NCI-H187 (cell line): ENCODE measurements at places on chromosomes 16 and 17.

DNA sequence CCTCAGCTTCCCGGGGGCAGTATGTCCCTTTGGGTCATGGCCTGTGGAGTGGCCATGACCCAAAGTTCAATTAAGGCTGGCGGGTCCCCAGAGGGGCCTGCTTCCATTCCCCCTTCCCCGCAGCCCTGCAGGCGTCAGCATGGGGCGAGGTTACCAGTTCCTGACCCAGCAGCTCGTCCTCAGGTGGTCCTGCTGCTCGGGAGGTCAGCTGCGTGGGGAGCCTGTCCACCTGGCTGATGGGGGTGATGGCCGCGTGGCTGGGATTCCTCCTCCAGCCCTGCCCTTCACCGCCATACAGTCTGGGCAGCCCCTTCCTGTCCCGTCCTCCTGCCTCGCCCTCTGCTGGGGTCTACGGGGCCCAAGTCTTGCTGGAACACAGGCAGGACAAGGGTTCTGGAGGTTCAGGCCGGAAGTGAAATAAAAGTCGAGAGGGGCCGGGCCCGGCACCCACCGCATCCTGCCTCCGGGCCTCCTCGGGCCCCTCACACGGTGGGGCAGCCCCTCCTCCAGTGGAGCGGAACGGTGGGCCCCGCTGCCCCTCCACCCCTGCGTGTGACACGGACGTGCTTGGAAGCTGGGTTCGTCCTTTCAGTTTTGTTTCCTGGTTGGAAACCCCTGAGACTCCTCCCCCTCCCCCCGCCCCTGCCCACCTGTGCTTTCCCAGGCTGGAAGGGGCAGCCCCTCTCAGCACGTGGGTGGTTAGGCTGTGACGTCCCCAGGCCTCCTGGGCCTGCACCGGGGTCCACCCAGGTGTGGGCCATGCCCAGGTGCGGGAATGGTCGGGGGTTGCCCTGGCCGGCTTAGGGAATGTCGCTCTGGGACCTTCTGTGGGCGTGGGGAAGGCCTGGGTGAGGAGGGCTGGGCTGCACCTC lies 6.8 kb downstream of the UBALD2 start:
- no peak for DNase-seq

DNA sequence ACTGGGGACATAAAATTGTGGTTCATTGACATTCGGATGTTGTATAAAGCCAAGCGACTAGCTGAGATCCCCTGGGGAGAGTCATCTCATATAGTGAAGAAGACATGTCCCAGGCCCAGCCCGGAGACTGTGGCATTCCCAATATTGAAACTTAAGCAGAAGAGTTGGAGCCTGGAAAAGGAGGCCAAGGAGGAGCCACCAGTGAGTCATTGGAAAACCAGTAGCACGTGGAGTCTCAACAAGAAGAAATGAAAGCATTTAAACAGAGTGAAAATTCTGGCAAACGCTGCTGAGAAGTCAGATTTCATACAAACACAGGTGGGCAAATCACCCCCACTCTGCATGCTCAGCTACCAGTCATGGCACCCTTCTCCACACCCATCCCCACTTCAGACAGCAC lies 9.4 kb upstream of the ELAC2 start:
- DNase-seq: no peak

GRCh38 chr16:381012-381788 lies 578 bp downstream of the PGAP6 start:
- no peak for DNase-seq

DNA sequence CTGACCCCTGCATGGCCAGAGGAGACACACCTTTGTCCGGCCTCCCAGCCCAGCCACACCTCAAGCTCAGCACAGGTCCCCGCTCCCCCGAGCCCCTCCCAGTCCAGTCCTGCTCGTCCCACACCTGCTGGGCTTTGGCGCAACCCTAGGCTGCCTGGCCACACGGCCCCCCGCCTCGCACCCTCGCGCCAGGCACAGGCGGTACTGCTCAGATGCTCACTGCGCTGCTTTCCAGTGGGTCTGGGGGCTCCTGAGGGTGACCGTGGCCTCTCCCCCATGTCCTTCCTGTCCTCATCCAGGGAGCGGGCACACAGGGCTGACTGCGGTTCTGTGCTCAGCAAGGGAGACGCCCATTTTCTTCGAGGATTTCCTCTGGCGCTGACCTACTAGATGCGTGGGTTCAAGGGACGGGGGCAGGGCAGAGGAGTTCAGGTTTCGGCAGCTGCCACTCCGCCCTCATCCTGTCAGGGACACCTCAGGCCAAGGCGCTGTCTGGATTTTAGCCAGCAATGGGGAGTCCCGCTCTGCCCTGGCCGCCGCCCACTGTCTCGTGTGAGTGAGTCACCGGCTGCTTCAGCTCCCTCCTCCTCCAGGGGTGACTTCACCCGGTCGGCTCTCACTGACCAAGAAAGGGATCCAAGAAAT lies 118.0 kb upstream of the ZNF469 start:
- no peak for DNase-seq

DNA sequence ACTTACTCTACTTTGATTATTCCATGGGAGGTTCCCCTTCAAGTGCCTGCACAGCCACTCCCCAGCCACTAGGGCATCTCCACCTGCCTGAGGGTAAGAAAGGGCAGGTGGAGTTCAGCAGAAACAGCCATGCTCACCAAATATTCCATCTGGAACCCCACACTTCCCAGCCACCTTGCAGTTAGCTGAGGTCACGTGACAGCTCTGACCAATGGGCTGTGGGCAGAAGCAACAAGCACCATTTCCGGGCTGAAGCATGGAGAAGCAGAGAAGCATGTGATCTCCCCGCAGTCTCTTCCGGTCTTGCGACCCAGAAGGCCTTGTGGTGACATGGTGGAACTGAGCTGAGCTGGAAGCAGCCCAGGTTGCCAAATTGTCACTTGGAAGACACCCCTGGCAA lies 108.6 kb downstream of the CCT6B start:
- DNase-seq: no peak

DNA sequence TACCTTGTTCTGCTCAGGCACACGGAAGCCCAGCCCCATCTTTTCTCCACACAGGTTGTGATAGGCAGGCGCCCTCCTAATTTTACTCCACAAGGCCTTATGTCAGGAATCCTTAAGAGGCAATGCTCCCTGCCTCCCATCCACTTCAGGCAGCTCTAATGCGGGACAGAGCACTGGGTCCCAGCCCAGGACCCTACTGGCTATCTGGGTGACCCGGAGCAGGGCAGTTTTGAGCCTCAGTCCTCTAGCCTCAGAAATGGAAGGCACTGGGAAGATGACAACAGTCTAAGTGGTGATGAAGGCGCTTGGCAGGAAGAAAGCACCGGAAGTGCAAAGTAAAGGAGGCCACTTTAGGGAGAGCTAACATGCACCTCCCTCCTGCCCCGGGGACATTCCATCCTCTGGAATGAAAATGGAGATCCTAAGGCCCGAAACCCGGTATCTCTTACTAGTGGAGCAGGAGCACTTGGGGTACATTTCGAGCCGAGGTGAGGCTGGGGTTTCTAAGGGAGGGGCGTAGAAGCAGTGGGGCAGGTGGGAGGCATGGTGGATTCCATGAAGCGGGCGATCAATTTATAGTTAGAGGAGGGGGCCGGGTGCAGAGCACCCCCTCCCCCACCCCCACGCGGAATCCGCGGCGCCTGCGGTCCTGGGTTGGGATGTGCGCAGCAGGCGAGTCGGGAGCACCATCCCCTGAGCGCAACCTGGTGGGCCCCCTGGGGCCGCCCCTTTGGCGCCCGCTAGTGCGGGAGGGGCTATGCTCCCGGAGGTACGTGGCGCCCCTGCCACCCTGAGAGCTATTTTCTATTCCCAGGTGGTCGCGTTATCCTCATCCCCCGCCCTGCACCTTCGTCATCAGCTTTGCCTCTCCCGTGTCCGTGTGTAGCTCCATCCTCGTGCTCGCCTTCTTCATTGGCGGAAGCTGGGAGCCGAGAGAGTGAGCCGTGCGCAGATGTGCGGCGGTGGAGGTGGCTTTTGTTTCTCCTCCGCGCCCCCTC lies 4.9 kb downstream of the MT1F start:
- DNase-seq: no peak

DNA sequence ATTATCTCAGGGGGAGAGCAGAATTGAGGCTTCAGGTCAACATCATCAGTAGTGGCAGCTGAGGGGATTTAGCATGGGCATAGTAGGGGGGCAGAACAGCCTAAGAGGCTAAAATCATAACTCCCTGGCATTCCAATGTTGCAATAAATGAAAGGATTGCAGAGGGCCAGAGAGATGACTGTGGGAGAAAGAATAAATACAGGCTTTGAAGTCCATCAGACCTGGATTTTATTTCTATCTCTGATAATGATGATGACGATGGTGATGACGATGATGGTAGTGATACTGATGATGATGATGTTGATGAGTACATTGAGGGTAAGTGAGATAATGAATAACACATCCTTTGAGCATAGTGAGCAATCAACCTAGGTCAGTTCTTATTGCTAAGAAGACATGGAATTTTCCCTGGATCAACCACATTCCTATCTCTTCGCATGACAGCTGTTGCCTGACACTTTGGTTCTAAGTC lies 107.4 kb upstream of the CDH11 start:
- DNase-seq: no peak

GRCh38 chr17:52181782-52182181 lies 23.3 kb upstream of the CA10 start:
- peak; percentile 36 for DNase-seq

DNA sequence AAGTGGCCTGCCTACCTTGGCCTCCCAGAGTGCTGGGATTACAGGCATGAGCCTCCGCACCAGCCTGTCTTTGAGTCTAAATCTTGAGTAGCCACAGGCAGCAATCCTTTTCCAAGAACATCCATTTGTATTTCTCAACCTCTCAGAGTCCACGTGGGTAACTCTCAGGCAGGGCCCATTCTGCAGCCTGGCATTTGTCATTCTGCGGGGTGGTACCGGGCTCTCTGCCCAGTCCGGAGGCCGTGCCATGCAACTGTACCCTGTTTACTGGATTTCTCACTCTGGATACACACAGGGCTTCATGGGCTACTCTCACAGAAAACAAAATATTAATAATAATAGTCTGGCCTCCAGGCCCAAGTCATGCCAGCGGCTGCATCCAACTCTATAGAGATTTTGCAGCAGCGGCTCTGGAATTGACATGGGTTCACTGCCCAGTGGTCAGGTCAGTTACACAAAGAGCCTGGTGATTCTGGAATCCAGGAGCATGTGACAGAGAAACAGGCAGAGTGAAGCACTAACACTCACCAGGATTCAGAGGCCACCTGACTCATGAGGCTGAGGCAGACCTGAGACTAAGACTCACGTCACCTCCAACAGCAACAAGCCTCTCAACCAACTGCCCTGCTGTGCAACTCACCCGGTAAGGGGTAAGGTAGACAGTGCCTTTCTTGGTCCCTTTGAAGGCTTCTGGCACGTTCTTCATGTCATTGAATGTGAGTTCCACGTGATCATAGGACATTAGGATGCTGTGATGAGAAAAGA lies 4.0 kb downstream of the WBP2 start:
- no peak for DNase-seq

- DNase-seq: no peak
Measured at GRCh38 chr17:12756786-12757185, 32.5 kb upstream of the ARHGAP44 start.

- DNase-seq: no peak
Measured at GRCh38 chr16:56915336-56916119, 16.4 kb upstream of the HERPUD1 start.
